ENCODE measurements at places on chromosomes 2 and 18. TPM values are rescaled to one million over a fixed set of nuclear protein-coding genes. Genes with fewer than 3 reads are reported as not detected.

The INPP5D gene
- 43.6 TPM for total RNA-seq

The SLC19A3 gene
- not detected for total RNA-seq

GRCh38 chr18:80229766-80230745 lies 17.3 kb downstream of the PARD6G start:
- no peaks in the 10 kb centered on the region for H3K27me3 ChIP-seq
- no peak for DNase-seq
- no peak overlapping the region for H3K4me3 ChIP-seq
- H3K27ac ChIP-seq: no peak overlapping the region

DNA sequence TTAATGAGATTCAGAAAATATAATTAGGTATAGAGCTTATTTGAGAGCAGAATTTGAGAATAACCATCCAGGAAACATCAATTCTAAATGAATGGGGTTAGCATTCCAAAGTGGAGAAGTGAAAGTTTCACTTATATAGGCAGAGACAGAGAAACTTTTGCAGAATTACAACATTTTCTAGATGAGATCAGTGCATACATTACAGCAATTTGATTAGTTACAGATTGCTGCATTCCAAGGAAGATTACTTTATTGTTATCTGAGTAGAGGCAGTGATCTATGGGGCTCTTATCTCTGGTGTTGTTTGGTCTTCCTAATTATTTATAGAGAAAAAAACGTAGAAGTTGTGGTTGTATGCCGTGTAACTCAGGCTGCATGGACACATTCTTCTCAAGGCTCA lies 373.8 kb upstream of the SYT4 start:
- H3K4me3 ChIP-seq: no peak overlapping the region
- no peaks in the 10 kb centered on the region for H3K27me3 ChIP-seq
- no peaks in the 10 kb centered on the region for H3K36me3 ChIP-seq
- no peaks in the 10 kb centered on the region for H3K4me1 ChIP-seq
- DNase-seq: no peak

The NPAS2 gene
- total RNA-seq: 9.1 TPM

- no peak overlapping the region for H3K27ac ChIP-seq
- H3K27me3 ChIP-seq: peaks cover 1% of the 10 kb centered on the region
- no peak for DNase-seq
- no peaks in the 10 kb centered on the region for H3K4me1 ChIP-seq
- no peaks in the 10 kb centered on the region for H3K36me3 ChIP-seq
- H3K4me3 ChIP-seq: no peak overlapping the region
These were observed 381.3 kb downstream of the SOX11 start for GRCh38 chr2:6073191-6074088.

DNA sequence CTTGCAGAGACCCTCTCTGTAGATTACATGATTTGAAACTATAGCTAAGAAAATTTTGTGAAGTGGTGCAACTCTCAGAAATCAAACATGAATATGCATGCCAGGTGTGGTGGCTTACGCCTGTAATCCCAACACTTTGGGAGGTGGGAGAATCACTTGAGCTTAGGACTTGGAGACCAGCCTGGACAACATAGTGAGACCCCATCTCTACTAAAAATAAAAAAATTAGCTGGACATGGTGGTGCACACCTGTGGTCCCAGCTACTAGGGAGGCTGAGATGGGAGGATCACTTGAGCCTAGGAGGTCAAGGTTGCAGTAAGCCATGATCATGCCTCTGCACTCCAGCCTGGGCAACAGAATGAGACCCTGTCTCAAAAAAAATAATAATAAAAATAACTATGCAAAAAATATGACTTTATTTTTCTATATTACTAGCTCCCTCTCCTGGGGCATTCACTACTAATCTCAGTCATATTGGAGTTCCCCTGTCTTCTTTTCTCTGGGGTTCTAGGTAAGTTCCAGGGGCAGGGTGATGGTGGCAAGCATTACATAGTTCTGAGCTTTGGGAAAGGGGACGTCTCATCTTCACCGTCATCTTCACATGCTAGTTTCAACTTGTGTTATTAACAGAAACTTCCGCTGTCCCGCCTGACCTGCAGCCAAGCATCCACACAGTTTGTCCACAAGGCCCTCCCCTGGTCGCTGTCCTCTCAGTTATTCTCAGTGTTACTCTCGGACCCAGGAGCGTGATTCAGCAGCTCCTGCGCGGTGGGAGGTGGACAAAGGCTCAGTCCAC lies 96.8 kb upstream of the MBOAT2 start:
- H3K27me3 ChIP-seq: peaks cover 17% of the 10 kb centered on the region
- peaks cover 9% of the 10 kb centered on the region for H3K4me1 ChIP-seq
- H3K27ac ChIP-seq: no peak overlapping the region
- no peaks in the 10 kb centered on the region for H3K36me3 ChIP-seq
- no peak overlapping the region for H3K4me3 ChIP-seq

DNA sequence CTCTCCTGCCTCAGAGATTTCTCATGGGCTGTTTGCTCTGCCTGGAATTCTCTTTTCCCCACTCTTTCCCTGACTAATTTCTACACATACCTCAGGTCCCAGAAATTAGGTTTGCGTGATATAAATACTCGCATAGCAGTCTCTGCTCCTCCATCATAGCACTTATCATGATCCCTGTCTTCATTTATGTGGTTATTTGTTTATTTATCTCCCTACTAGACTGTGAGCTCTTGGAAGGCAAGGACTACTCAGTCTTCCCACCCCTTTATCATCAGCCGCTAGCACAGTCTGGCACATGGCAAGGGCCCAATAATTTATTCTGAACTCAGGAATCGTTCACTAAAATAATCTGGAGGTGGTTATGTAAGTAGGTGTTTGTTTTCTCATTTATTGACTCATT lies 79.3 kb downstream of the ADCYAP1 start:
- no peaks in the 10 kb centered on the region for H3K36me3 ChIP-seq
- no peaks in the 10 kb centered on the region for H3K27me3 ChIP-seq
- DNase-seq: no peak
- H3K4me1 ChIP-seq: no peaks in the 10 kb centered on the region
- H3K27ac ChIP-seq: no peak overlapping the region
- no peak overlapping the region for H3K4me3 ChIP-seq

GRCh38 chr2:11930211-11930761 lies 183.9 kb downstream of the LPIN1 start:
- DNase-seq: no peak
- peaks cover 2% of the 10 kb centered on the region for H3K27me3 ChIP-seq
- peaks cover 4% of the 10 kb centered on the region for H3K4me1 ChIP-seq
- H3K36me3 ChIP-seq: no peaks in the 10 kb centered on the region

DNA sequence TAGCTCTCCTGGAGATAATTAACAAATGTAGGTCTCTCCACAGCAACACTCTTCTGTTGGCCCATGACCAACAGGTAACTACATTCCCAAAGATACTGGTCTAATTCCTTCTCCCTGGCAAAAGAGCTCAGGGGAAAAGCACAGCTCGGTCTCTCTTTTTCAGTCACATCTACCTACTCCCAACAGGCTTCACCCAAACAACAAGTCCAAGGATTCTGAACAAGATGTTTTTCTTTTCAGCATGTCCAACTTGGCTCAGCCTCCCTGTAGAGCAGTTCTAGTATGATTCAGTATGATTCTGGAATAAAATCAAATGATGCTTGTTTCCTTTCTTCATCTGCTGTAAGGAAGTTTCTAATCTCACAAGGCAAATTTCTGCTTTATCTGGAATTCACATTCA lies 1704.8 kb upstream of the PIK3C3 start:
- H3K36me3 ChIP-seq: no peaks in the 10 kb centered on the region
- no peak overlapping the region for H3K27ac ChIP-seq

DNA sequence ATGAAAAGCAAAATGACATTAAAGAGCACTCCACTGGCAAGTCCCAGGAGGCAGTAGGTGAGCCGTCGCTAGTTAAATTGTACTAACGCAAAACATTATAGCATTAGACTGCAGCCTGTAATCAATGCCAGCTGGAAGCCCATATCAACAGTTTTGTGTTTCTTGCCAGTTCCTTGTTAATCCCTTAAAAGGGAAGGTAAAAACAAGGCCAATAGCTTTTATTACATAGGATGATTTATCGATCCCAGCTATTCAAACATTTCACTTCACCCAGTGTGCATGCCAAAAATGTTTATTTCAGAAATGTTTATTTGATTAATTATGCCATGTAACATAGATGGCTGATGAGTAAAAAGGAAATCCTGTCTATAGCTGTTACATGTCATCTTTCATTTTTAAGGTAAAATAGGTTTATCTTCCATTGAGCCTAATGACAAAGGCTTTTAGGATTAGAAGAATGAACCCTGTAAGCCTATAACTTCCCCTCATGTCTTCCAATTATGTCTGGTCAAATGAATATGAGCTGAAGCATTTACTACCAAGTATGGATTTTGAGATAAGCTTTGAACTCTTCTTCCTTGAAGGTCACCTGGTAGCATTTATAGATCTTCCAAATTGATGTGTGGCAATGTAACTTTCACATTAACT lies 591.2 kb downstream of the RNF144A start:
- no peaks in the 10 kb centered on the region for H3K27me3 ChIP-seq
- peaks cover 8% of the 10 kb centered on the region for H3K4me1 ChIP-seq
- DNase-seq: no peak
- H3K36me3 ChIP-seq: peaks cover 5% of the 10 kb centered on the region
- no peak overlapping the region for H3K4me3 ChIP-seq

The NXPH2 gene
- total RNA-seq: not detected

GRCh38 chr2:116953-117352 lies 70.6 kb upstream of the FAM110C start:
- H3K4me1 ChIP-seq: no peaks in the 10 kb centered on the region
- peaks cover 11% of the 10 kb centered on the region for H3K27me3 ChIP-seq
- no peak overlapping the region for H3K4me3 ChIP-seq
- no peak overlapping the region for H3K27ac ChIP-seq
- no peak for DNase-seq

DNA sequence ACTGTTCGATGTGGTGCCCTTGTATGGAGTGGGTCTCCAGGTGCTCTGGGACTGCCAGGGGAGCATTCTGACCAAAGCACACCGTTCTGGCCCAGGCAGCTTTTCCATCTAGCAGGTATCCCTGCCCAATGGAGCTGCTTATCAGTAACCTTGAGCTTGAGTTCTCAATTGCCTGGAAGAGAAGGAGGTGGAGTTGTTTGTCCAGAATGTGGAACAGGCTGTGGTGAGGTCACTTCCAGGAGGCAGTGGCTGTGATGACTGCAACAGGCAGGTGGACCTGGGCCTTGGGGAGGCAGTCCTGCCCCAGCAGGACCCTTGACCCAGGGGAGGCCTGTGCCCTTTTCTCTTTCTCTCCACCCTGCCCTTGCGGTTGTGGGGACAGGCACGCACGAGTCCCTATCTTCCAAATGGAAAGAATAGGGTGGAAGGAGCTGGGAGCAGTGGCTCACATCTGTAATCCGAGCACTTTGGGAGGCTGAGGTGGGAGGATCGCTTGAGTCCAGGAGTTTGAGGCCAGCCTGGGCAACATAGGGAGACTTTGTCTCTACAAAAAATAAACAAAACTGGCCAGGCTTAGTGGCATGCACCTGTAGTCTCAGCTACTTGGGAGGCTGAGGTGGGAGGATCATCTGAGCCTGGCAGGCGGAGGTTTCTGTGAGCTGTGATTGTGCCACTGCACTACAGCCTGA lies 66.2 kb upstream of the MCFD2 start:
- peaks cover 41% of the 10 kb centered on the region for H3K36me3 ChIP-seq
- H3K4me1 ChIP-seq: peaks cover 84% of the 10 kb centered on the region
- peak overlapping the region; percentile 19 for H3K4me3 ChIP-seq
- no peaks in the 10 kb centered on the region for H3K27me3 ChIP-seq
- H3K27ac ChIP-seq: peak overlapping the region; percentile 90

DNA sequence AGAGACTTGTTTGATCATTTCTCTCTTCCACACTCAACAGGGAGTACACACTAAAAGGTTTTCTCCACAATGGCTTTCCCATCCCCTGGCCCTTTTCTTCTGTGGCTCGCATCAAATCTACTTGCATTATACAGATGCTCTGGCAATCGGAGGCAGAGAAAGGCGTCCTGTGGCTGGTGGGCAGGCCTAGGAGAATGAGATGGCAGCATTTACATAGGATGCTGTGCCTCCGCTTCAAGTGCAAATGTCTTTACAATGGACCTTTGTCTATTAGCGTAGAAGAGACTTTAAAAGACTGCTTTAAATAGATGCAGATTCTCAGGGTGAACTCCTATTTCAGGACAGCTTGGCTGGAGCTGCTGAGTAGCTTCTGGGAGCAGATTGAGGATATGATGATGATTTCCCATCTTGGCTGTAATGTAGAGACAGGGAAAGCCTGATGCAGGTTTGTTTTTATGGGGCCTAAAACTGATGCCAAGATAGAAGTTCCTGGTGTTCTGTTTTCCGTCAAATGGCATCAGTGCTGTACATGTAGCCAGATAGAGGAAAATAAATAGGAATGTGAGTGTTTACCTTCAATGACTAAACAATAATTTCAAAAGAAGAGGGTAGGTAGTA lies 423.4 kb downstream of the RND3 start:
- H3K27me3 ChIP-seq: no peaks in the 10 kb centered on the region
- H3K36me3 ChIP-seq: no peaks in the 10 kb centered on the region
- H3K4me3 ChIP-seq: no peak overlapping the region
- H3K27ac ChIP-seq: no peak overlapping the region

- no peaks in the 10 kb centered on the region for H3K27me3 ChIP-seq
- H3K27ac ChIP-seq: no peak overlapping the region
- no peak for DNase-seq
- H3K4me1 ChIP-seq: no peaks in the 10 kb centered on the region
These were observed 251.1 kb upstream of the TRIB2 start for GRCh38 chr2:12465631-12466135.

- H3K27me3 ChIP-seq: no peaks in the 10 kb centered on the region
- DNase-seq: no peak
- no peaks in the 10 kb centered on the region for H3K36me3 ChIP-seq
- no peak overlapping the region for H3K27ac ChIP-seq
These were observed 148.3 kb downstream of the GRB14 start for GRCh38 chr2:164473021-164473420.

DNA sequence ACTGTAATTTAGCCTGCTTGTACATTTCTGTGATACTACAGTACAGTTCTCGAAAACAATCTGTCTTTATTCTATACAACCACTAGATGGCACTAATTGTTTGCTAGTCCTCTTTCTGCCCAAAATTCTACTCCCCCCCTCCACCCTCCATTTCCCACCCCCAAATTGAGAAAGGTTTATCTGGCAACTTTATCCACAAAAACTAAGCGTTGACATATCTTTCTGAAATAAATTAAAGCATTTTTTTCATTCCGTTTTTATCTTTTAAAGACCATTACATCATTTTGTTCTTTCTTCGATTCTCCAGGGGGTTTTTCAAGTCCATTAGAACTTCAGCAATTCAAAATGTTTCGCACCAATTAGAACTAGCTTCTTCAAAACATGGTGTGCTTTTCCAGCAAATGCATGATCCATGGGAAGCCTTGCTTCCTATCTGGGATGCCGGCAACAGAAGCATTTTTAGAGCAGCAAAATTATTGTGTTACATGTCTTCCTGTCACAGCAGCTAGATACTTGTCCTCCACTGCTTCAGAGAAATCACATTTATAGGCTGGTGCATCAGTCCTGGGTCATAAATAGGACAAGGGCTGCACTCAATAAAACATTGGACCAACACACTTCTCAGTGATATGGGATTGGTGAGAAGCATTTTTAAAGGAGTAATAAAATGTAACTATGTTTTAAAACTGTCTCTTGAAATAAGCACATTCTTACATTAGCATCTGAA lies 241.3 kb downstream of the PAX3 start:
- H3K4me1 ChIP-seq: no peaks in the 10 kb centered on the region
- no peak overlapping the region for H3K4me3 ChIP-seq
- no peak overlapping the region for H3K27ac ChIP-seq

The NRP2 gene
- total RNA-seq: 64.4 TPM

The TUBA3D gene
- not detected for total RNA-seq

The MIB1 gene
- 36.7 TPM for total RNA-seq

The EPHA4 gene
- 0.31 TPM for total RNA-seq

Measured in activated CD4-positive, alpha-beta T cell treated with anti-CD3 and anti-CD28 coated beads, Interleukin-2, amount 10 ng/mL, durations not matched to agents 24 days and 14 days (primary cell).